ENCODE measurements at places on chromosomes 13 and 19.

GRCh38 chr13:78620936-78621470 is 17.7 kb upstream of the POU4F1 start:
- no peak for DNase-seq

- no peak for DNase-seq
Observed at GRCh38 chr13:45768656-45769479, 66.7 kb downstream of the CBY2 start.

DNA sequence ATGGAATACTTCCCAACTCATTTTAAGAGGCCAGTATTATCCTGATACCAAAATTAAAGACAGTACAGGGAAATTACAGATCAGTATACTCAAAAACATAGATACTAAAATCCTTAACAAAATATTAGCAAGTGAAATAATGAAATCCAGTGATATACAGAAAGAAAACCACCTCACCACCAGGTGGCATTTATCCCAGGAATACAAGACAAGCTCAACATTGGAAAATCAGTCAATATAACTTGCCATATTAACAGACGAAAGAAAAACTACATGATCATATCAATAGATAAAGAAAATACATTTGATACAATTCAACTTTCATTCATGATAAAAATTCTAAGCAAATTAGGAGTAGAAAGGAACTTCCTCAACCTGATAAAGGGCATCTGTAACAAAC is 6.7 kb upstream of the GNA15 start:
- DNase-seq, result no peak

DNA sequence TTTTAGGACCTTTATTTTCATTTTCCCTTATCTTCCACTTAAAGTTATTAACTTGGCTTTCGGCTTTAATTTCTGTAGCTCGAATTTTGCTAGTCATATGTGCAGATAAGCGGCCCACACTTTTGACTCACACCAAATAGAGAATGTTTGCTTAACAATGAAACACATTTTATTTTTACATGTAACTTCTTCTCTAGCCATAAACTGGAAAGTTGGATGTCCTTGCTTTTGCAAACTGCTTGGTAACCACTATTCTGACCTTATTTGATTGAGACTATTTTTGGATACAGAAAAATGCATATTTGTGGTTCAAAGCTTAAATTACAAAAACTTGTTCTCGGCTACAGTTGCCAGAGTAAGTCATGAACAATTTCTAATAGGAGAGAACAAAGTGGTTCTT is 600.0 kb downstream of the KCTD12 start:
- no peak for DNase-seq

GRCh38 chr13:98598043-98598442 is 21.1 kb upstream of the STK24 start:
- no peak for DNase-seq

DNA sequence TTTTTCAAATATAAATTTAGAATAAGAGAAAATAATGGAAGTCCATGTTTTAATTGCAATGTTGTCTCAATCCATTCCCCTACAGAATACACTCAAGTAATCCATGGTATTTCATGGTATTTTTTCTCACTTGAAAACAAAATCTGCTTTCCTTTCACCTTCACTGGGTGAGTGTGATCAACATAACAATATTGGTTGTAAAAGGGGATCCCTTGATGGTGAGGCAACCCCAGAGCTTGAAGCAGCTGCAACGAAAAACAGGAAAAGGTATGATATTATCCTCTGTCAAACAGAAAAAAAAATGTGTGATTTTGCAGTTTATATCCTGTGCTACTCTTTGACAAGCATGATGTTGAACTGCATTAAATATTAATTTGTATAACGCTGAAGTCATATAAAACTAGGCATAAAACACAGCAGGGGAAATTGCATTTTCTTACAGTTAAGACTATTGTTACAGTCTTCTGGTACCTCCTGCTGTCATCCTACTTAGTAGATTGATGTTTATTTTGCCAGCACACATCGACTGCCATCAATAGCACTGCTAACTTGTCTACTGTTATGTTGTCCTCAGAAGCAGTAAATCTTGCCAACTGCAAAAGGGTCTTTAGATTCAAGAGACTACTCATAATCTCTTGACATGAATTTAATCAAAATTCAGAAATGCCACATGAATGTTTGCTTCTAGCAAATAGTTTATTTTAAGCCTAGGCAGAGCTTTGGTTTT is 373.1 kb upstream of the MIR17HG start:
- no peak for DNase-seq

DNA sequence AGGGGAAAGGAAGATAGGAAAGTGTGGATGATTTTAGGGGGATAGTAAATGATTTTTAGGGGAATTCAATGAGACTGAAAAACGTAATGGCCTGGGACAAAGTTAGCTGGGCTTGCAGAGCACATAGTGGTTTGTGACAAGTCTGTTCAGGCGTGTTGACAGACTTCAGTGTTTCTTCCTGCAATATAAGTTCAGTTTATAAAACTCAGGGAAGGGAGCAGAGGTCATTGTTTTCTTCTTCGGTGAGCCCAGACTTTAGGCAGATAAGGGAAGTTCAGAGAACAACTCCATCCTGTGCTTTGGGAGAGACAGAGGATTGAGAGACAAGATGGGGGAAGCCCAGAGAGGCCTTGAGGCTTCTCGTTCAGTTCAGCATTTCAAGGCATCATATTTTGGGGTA is 45.2 kb upstream of the SLC7A1 start:
- no peak for DNase-seq

- no peak for DNase-seq
Observed at GRCh38 chr19:34480971-34481841, at the start of gene WTIP. WTIP (plus strand) TSS chr19:34481758; CDS start chr19:34481975, 217 bp downstream.

- DNase-seq, result no peak
Observed at GRCh38 chr13:85808811-85809210, 9.6 kb upstream of the SLITRK6 start.

GRCh38 chr19:33806434-33806881 is 9.8 kb downstream of the KCTD15 start:
- no peak for DNase-seq

DNA sequence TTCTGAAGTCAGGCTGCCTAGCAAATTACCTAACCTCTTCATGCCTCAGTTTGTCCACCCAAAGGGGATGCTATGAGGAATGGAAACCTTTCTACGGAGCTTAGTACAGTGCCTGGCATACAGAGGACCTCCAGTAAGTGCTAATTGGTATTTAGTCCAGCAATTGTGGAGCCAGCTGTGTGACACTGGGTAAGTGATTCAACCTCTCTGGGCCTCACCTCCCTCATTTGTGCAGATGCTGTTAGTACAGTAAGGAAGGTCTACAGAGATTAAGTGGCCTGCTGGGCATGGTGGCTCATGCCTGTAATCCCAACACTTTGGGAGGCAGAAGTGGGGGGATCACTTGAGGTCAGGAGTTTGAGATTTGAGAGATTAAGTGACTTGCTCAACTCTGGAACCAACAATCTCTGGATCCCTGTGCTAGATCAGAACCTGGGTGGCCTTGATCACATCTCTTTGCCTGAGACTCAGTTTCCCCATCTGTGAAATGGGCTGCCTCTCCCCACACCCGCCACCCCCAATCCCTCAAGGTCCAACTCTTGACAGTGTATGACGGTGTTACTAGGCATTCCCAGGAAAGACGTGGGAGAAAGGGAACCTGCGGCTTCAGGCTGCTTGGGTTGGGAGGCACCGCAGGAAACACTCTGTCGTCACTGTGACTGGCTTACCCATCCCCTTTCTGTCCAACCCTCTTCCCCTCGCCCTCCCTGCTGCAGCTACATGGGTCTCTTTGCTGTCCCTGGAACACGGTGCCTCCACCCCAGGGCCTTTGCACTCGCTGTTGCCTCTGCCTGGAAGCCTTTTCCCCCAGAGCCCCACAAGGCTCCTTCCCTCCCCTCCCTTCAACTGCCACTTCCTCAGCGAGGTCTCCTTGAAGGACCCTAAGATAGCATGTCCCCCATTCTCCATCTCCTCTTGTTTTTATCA is 18.3 kb downstream of the PRKD2 start:
- DNase-seq, result no peak

GRCh38 chr13:108980237-108980636 is 350.8 kb downstream of the MYO16 start:
- DNase-seq, result no peak

DNA sequence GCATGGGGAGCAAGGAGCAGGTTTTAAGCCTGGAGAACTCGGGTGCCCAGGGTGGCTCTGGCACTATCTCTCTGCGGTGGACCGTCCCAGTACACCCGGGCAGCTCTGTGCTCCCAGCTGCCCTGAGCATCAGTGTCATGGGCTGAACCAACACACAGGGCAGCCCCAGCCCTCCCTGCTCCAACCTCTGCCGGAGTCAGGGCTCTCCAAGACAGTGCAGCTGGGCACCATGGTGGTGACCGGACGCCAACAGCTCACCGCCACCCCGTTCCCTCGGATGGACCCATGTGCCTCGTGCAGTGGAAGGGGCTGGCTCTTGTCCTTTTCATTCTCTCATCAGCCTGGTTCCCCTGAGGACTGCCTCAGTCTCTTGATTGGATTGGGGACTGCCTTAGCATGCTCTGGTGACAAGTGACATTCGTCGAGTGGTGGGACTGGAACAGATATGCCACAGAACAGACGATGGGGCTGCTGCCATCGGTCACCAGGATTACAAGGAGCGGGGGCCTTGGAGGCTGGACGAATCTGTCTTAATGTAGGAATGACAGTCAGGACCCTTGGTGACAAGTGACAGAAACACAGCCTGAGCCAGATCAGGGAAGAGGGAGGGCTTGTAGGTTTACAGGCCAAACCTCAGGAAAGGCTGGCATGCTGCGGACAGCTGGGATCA is 25.7 kb upstream of the VSTM2B start:
- no peak for DNase-seq
